ENCODE measurements at places on chromosomes 2 and 18. TPM values are rescaled to one million over a fixed set of nuclear protein-coding genes. Genes with fewer than 3 reads are reported as not detected.
A peak's percentile ranks its signal among the peaks of the same experiment; 100 is the strongest.

The KLHL29 gene
- 1.5 TPM for total RNA-seq

DNA sequence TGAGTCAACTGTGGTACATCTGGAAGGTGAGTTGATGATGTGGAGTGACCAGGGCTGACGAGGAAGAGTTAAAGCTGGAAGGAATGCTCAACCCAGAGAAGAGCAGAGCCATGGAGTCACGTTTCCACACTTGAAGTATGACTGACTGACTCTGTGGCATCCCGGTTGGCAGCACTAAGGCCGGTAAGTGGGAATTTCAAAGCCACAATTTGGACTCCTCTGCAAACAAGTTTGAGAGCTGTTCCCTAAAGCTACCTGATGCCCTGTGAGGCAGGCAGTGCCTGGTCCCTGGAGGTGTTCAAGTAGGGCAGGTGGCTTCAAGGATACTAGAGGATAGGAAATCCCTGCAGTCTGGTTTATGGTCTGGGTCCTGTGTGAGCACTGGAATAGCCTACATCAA, 69.3 kb upstream of the ITGB6 start:
- no peak for DNase-seq

GRCh38 chr2:160666154-160667060, 172.8 kb upstream of the RBMS1 start:
- DNase-seq: peak; percentile 34

DNA sequence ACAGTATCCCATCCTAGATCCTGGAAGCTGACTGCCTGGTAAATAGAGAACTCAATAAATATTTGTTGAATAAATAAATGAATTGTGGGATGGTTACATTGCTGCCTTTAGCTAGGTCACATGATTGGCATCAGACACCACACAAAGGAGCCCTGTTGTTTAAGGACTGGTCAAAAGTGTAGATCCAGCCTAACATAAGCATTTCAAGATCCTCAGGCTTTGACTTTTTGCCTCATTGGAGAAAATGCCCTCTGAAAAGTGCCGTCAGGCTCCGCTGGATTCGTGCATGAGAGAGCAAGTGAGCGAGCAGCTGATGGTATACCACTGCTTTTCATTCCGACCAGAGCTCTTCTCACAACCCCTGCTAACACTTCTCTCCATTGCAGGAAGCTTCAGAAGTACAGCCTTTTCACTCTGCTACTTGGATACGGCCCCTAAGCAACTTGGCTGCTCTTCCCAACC, 1.3 kb upstream of the ZNF24 start:
- no peak for DNase-seq

DNA sequence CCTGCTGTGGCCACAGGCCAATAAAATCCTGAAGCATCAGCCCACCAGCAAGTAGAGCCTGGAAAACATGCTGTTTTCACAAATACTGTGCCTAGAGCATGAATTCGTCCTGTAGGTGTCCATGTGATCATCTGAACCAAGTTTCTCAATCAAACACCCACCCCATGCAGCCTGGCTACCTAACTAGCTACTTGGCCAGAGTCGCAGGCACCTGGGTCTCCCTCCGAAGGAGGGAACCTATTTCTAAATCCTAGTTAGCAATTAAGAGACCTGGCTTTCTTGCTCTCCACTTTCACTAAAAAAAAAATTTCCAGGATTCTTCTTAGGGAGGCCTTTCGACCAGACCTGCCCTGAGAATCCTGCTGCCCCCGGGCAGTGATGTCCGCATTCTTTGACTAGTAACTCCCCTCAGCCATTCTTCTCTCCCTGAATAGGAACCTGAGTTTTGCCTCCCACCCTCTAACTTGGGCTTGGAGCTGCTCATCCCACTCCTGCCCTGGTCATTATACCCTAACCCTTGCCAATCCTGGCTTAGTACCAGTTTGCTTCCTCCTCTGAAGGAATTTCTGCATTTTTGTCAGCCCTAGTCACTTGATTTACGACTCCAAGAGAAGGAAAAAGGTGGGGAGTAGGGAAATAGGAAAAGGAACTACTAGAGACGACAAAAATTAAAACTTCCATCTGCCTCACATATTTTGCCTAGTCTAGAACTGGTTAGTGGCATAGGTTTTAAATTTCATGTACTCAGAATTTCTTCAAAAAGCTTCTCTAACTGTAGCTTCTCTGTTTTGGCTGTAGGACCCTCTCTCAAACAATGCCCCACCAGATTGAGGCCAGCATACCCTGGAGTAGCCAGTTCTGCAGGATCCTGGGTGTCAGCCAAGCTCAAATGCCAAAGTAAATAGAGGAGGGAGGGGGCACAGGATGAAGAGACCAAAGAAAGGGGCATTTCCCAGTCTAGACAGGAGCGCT, 25.4 kb upstream of the TANK start:
- DNase-seq: peak; percentile 53
